ENCODE measurements at places on chromosomes 4 and X. TPM values are rescaled to one million over a fixed set of nuclear protein-coding genes. Genes with fewer than 3 reads are reported as not detected.

DNA sequence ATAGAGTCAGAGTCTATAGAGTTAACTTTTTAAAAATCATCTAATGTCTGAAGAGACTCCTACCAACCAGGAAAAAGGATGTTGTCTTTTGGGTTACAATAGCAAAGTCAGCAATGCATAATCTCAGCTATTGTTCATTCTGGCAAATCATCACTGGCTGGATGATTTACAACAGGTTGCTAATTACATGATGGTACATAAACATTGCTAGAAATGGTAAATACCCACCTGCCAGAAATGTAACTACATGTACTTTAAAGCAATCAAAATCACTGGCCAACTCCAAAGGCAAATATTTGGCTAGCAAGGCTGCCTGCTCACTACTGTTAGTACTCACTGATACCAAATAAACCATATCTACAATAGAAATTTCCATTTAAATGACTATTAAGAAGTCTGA lies 91.1 kb downstream of the PPP3CA start:
- no peak for DNase-seq

DNA sequence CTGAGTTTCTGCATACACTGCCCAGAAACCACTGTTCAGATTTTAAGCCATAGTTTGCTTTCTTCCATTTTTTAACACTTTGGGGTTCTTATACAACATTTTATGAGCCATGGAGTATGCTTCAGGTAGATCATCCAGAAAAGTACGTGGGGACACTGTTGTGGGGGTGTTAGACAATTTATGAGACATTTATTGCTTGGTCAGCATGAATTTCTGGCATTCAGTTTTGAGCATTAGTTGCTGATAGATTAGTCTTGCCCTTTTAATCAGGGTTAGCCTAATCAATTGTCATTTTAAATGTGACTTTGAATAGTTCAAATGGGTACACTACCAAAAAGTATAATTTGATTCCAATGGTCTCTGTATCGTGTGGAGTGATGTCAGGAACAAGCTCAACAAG lies 434.9 kb downstream of the GPM6A start:
- no peak for DNase-seq

GRCh38 chrX:24357106-24357505 lies 3.3 kb upstream of the SUPT20HL1 start:
- no peak for DNase-seq

DNA sequence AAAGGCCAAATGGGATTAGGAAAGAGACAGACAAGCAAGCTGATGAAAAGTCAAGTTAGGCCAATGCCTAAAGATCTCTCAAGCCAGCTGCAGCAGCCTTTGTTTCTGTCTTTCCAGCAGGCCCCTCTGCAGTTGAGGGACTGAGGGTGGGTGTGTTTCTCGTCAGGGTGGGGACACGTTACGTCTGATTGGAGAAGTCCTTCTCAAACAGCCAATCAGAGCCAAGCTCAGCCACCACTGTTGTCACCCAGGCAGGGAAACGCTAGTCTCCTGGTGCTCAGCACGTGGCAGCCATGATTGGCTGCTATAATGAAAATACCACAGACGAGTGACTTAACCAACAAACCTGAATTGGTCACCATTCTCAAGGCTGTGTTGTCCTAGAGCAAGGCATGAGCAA lies 177.1 kb upstream of the LCORL start:
- DNase-seq, result no peak

- DNase-seq, result no peak
These were observed 264.8 kb downstream of the GASK1B start for GRCh38 chr4:157908031-157908430.

DNA sequence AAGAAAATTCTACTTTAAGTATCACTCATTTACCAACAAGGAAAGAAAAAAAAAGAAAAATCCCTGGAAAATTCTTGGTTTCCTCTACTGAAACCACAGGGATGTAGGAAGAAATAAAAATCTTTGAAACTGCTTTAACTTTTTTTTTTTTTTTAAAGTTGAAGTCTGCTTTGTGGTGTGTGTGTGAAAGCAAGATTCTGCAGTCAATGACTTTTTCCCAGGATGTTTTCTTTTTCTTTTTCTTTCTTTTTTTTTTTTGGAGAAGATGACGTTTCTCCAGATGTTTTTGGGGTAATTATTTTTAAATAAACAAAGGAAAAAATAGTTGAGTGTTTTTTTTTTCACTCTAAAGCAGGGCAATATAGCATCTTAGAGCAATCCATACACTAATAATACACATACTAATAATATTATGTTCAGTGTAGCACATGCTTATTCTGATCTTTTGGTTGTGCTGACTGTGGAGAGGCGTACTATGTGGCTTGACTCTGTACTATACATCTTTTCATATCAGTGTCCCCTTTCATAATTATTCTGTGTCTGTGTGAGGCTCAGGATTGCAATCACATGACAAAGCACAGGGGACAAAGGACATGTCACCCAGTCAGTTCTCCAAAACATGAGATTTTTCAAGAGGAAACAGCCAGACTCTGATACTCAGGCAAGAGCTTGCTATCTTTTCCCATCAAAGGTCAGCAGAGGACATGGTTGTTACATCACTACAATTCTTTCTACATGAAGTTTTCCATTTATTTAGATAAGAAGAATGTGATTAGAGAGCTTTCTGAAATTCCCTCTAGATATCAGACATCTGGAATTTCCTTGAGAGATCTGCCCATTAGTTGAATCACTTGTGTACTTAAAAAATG lies 111.0 kb downstream of the PDE5A start:
- DNase-seq, result no peak

DNA sequence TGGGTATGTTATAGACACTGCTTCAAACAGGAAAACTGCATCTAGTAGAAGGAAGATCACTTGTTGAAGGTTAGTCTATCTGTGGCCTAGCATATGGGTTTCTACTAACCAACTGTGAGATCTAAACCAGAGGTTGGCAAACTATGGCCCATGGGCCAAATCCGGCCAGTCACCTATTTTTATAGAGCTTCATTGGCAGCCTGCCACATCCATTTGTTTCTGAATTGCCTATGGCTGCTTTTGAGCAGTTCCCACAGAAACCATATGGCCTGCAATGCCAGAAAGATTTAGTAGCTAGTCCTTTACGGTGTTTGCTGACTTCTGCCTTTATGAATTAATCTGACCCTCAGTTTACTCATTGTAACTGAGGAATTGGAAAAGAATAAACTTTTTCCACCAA lies 71.1 kb downstream of the MID1 start:
- DNase-seq, result no peak

- no peak for DNase-seq
These were observed 136.1 kb downstream of the MID1IP1 start for GRCh38 chrX:38937400-38937799.

DNA sequence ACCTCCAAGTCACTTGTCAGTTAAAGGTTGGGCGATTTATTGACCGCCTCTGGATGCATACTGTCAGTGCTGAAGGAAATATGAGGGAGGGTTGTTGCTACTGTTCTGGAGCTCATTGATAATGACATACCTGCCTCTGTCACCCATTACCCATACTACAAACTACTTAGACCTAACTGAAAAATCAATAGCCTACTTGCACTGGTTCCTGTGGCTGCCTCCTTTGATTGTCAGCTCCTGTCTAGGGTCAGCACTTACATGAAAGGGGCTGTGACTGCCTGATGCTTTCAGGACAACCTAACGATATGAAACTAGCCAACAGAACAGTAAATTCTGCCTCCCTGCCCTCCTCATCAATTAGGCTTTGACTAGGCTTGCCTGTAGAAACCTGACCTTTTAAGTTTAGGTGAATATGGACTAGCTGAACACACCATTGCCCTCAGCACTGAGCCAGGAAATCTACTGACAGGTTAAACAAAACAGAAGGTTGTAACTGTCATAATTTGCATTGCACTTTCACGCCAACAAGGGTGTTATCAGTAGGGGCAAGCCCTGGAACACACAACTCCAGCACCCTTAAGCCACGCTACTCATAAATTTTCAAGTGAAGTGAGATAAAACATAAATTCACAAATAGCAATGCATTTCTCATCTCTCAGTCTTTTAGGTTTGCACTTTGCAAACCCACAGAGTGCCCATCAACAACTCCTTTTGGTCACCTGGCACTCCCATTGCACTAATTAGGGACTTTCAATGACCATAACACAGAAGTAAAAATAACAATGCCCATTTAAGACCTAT lies 9.0 kb upstream of the MAB21L2 start:
- no peak for DNase-seq

GRCh38 chr4:35189988-35190613 lies 1054.2 kb downstream of the ARAP2 start:
- no peak for DNase-seq

- DNase-seq, result no peak
These were observed 21.4 kb downstream of the CT47C1 start for GRCh38 chrX:119093991-119094735.

DNA sequence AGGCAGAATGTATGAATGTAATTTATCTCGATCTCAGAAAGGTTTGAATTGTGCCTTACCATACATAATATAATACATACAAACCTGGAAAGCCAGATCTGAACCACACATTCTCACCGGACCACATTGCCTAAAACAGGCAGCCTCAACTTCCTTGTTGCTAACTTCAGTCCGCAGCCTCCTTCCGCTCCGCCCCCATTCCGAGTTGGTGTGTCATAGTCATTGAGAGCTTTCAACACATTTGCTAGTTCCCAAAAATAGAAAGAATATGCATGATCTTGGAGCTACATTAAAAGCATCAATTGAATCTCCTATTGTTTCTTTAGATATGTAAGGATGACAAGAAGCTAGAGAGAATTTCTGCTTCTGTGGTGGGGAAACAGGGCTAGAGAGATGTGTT lies 127.2 kb downstream of the ARHGEF9 start:
- DNase-seq, result peak; percentile 45

- DNase-seq, result no peak
These were observed 139.2 kb downstream of the LINC00632 start for GRCh38 chrX:140848800-140849199.

GRCh38 chr4:124427095-124427767 lies 285.3 kb downstream of the ANKRD50 start:
- peak; percentile 46 for DNase-seq

DNA sequence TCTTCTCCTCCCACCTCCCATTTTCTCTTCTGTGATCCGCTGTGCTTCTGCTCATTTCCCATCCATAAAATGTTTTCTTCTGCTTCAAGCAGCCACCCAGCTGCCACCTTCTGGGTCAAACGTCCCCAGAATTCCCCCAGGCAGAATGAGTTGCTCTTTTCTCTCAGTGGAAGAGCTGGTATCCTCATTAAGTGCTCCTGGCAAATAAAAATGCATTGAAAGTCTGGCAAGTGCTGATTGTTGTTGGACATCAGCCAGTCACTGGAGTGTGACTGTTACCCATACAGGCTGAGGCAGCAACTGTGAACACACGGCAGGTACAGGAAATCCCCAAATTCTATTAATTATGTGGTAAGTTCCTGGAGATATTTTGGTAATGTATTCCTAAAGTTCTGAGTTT lies 52.6 kb downstream of the LIMCH1 start:
- DNase-seq, result peak; percentile 44

TRIM75 gene
- not detected for total RNA-seq

DOCK11 gene
- total RNA-seq, result 14.1 TPM

HEPH gene
- 15.7 TPM for total RNA-seq

BANK1 gene
- 14.1 TPM for total RNA-seq

SMIM43 gene
- total RNA-seq, result not detected

Measured in ureter (tissue), 1 donor.